ENCODE measurements at places on chromosomes 1 and 21.

GRCh38 chr1:117535821-117536220, 70.0 kb upstream of the TENT5C start:
- DNase-seq, result no peak

- DNase-seq, result no peak
Observed at GRCh38 chr1:91781371-91781825, 104.6 kb downstream of the TGFBR3 start.

GRCh38 chr1:78101514-78101913, 55.7 kb downstream of the GIPC2 start:
- no peak for DNase-seq

DNA sequence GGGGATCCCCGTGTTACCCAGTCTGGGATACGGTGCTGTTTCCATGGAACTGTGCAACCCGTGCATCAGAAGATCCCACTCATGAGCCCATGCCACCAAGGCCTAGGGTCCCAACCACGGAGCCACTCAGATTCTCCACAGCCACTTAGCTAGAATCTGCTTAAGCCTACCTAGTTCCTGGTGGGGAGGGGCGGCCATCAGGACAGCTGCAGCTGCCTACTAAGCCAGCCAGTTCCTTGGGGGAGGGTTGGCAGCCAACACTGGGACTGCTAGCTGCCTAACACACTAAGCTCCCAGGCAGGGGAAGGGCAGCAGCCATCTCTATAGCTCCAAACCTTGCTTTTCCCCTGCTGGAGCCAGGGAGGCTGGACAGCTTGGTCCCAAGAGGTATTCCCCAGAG, 549.2 kb upstream of the BRINP3 start:
- DNase-seq, result no peak

- no peak for DNase-seq
Observed at GRCh38 chr21:32929633-32930038, 96.1 kb upstream of the OLIG2 start.

DNA sequence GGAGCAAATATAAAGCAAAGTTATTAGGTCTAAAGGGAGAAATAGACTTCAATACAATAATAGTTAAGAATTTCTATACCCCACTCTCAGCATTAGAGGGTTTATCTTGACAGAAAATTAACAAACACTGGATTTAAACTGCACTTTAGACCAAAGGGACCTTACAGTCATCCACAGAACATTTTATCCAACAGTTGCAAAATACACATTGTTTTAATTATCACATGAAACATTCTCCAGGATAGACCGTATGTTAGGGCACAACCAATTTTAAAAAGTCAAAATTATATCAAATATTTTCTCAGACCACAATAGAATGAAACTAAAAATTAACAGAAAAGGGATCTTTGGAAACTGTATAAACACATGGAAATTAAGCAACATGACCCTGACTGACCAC, 384.5 kb upstream of the C1orf87 start:
- no peak for DNase-seq

- no peak for DNase-seq
Observed at GRCh38 chr1:248752161-248753028, 3.2 kb downstream of the LYPD8 start.

DNA sequence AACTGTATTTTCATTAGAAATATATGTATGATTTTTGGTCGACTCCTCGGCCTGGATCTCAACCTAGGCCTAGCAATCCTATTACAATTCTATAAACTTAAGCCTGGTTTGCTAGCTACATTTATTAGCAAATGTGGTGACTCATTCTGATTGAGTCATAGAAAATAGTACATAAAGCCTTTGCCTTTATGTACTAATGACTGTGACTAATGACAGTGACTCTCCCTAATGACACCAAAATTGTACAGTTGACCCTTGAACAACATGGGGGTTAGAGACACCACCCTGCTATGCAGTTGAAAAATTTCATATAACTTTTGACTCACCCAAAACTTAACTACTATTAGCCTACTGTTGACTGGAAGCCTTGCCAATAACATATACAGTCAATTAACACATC, 78.9 kb downstream of the CLEC20A start:
- no peak for DNase-seq

GRCh38 chr1:41464885-41465284, 19.6 kb downstream of the EDN2 start:
- no peak for DNase-seq

- DNase-seq, result no peak
Observed at GRCh38 chr21:42396799-42397745, 1.2 kb upstream of the TMPRSS3 start.

GRCh38 chr1:110426854-110427253, 19.4 kb upstream of the LAMTOR5 start:
- no peak for DNase-seq

All from activated T-helper 1 cell treated with anti-CD3 and anti-CD28 coated beads, Interleukin-2, amount 50 U/mL, for 16 hours (primary cell).